NCI-H1417 treated with DMSO at 0.1 percent for 48 hours (cell line): ENCODE measurements at places on chromosomes 2 and 18.

GRCh38 chr2:208366215-208367127, 40.1 kb upstream of the PTH2R start:
- DNase-seq = no peak

DNA sequence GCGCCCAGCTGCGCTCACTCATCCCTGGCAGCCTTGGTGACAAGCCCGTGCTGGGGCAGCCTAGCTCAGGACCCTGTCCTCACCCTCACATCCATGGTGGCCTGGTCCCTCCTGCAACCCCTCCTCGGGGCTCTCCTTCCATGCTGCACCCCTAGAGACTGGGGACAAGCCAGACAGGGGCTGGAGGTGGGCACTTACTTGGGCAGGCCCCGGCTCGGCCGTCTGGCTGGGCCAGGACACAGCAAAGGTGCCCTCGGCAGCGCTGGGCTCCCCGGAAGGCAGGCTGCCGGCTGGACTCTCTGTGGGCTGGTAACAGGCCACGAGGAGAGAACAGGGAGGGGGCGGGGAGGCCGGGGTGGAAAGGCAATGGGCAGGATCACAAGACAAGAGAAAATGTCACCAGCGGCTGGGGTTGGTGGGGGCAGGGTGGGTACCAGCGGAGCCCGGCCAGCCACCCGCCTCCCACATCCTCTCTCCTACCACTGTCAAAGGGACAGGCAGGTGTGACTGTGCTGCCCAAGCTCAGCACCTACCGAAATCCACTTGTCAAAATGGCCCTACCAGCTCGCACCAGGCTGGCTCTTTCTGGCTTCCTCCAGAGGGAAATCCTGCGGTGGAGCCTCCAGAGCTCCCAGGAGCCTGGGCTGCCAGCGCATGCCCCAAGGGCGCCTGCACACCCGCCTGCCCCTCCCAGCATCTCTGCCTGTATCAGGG, 54.7 kb downstream of the BIN1 start:
- DNase-seq = no peak

- no peak for DNase-seq
Observed at GRCh38 chr2:229571243-229571642, 143.1 kb downstream of the DNER start.

GRCh38 chr18:939166-939565, 34.5 kb downstream of the ADCYAP1 start:
- DNase-seq = no peak

DNA sequence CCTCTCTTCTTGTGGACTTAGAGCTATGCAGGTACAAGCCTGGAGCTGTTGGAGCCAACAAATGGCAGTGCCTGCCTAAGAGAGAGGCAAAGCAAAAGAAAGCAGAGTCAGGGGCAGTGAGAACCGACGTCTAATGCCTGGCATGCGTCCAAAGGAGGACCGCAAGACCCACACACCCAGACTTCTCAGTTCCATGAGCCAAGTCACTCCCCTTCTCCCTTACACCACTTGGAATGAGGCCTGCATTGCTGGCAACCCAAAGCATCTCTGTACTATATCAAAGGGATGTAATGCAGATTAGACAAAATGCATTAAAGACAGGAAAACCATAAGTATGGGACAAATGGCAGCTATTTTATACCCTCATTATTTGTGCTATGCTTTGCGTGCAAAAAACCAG, 49.9 kb upstream of the RNU4ATAC start:
- DNase-seq = no peak

GRCh38 chr2:225841314-225841713, 441.8 kb downstream of the NYAP2 start:
- DNase-seq = no peak

DNA sequence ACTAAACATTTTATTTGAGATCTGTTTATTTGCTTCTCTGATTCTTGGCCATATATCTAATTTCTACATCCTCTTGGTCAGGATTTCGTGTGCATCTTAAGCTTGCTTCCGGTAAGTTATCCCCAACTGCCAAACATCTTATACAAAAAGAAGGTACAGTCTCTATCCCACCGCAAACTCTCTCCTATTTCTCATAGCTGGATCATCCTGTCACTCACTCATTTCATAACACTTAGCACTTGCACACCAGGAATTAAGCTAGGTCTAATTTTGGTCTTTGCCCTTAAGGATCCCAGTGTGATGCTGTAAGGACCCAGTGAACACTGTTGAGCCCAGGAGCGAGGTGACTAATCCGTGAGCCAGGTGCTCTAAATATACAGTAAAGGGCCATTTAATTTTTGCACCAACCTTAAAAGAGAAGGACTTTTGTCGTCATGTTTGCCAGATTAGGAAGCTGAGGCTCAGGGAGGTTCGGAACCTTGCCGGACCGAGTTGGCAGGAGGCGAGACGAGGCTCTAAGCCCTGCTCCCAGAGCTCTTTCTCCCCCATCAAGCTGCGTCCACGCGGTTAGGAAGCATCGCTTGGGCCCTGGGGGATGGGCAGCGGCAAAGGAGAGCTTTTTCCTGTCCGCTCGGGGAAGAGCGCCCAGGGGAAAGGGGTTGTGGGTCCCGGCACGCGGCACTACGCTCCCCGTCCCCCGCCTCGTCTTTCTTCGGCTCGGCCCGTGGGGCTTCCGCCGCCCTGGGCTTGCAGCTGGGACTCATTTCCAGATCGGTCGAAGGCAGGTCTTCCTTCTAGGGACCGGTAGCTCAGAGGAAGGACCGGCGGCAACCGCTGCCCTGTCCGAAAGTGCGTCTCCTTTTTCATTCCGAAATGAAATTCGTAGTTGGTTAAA, 4.1 kb upstream of the ITPRIPL1 start:
- no peak for DNase-seq

DNA sequence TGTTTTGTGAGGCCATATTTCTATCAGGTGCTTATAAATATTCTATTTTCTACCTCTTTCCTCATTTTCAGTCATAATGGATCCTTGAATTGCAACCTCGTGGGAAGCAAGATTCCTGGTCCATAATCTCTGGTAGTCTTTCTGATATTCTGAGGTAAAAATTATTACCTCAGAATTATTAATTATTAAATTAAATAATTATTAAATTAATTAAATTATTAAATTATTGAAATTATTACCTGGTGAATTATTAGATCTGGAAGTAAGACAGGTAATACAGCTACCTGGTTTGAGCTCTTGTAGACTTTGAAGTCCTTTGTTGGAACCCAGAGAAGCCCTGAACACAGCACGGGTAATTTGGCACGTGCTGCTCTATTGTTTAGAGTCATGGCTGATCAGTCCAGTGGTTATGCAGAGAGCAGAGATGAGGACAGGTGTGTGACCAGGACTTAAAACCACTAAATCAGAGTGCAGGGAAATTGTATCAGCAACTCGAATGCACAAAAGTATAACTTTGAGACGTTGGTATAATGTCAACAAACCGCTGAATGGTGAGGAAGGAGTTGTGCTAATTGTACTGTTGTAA, 46.8 kb upstream of the PTPRM start:
- DNase-seq = no peak

DNA sequence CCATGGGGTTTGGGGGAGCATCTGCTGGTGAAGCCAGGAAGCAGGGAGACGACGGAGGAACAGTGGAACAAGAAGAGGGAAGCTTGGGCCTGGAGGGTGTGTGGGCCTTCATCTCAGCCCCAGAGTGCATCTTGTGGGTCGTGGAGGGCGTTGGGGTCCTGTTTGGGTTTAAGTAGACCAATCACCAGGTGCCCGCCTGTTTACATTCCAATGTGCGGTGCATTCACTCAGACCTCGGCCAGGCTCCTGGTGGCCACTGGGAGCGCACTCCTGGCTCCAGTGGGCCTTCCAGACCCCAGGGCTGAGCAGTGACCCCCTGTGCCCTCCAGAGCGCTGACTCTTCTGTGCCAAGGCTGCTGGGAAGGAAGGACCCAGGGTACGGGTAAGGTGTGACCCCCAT, 293.7 kb downstream of the NDUFA10 start:
- DNase-seq = no peak

DNA sequence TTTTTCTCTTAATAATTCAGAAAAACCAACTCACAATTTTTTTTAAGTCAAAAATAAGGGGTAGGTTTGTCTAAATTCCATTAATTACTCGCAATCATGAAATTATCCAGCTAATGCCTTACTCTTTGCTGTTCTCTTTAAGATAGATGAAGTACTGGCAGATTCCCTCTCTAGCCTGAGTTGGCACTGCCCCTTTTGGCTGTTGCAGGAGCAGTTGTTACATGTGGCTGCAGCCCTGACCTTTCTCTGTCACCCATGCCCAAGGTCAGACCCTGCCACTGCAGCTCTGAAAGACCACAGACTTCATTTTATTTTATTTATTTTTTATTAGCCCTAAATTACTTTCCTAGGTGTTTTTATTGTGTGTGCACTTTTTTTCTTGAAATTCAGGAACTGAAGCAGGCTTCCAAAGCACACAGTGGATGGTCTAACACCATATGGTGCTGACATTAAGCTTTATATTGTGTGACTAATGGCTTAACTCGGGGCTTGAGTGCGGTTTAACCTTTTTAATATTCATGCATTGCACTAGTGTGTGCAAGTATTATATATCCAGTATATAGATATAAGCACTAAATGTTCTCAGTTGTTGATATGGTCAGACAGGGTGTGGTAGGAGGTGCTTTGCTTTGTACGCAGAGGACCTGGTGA, 313.0 kb downstream of the CDH2 start:
- no peak for DNase-seq

GRCh38 chr18:9413576-9413975, 61.7 kb upstream of the RALBP1 start:
- DNase-seq = no peak

DNA sequence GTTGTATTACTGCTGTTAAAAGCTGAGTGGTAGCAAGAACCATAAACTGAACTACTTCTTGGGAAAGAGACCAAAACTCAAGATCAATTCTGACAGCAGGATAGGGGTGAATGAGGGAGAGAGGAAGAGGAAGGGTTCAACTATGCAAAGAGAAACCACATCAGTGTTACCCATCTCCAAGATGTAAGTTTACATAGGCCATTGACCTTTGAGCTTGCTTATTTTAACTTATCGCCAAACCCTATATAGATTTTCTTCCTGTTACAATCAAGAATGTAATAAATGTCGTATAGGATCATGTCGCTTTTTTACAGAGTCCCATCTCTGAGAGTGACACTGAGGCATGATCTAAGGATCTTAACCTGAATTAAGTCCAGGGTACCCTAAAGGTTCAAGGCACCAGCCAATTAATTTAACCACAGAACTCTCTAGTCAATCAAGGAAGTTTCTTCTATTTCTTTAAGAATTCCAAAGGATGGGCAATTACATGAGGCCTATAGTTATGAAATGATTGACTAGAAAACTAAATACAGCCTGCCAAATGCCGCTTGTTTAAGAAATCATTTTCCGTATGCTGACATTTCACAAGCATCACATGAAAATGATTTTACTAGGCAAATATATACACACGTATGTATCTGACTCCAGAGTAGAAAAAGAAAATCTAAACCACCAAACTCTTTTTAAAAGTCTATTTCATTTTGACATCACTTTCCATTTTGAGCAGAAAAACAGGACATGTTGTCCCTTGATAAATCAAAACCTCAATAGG, 11.8 kb downstream of the RND3 start:
- no peak for DNase-seq

GRCh38 chr18:5467671-5468070, 76.1 kb downstream of the EPB41L3 start:
- DNase-seq = no peak

GRCh38 chr18:13628211-13628610, 98.1 kb downstream of the FAM210A start:
- no peak for DNase-seq

DNA sequence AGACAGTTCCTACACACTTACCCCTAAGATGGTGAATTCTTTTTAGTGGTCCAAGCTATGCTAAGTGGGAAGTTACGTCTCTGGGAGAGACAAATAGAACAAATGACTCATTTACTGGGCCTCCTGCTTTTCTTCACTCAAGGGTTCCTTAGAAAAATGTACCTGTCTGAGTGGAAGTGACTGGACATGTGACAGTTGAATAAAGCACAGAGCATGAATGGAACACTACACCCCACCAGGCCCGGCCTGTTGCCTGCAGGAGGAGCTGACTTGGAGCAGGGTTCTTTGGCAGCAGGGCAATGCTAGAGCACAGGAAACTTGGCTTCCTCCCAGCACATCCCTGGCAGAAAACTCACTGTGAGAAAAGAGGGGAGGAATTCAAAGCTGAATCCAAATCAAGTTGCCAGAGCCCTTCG, 451.0 kb upstream of the SETBP1 start:
- DNase-seq = no peak

GRCh38 chr2:179290329-179290728, 25.7 kb upstream of the SESTD1 start:
- DNase-seq = no peak

DNA sequence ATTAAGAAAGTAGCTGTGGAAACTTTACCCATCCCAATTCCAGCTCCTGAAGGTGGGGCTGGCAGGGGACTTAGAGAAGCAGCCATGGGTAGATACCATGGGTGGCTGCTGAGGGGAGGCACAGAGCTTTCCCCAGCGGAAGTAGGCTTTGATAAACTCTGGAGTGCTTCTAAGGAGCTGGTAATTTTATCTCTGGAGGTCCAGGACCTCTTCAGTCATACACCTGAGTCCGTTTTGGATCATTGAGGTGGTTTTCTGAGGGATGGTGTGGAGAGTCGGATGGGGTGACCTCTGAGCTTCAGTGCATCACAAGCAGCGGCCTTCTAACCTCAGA, 36.7 kb upstream of the BMP10 start:
- DNase-seq = no peak

GRCh38 chr18:48470484-48471180, 61.4 kb upstream of the ZBTB7C start:
- DNase-seq = no peak

GRCh38 chr18:48900469-48900868, 50.3 kb downstream of the SMAD7 start:
- no peak for DNase-seq

DNA sequence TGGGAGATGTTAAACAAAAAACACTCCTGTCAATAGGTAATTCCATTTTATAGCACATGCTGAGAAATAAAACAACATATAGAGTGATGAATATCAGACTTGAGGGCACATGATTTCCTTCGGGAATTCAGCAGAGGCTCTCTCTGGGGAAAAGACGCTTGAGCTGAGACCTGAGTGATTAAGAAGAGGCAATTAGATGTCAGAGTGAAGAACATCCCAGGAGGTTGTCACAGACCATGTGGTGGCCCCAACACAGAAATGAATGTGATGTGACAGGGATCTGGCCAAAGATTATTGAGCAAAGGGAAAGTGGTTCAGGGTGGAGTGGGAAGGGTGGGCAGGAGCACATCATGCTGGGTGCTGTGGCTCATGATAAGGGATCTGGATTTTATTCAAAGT, 254.7 kb downstream of the RAD51AP2 start:
- DNase-seq = no peak

- DNase-seq = no peak
Observed at GRCh38 chr18:36762074-36762473, 66.7 kb downstream of the TPGS2 start.

- peak; percentile 52 for DNase-seq
Observed at GRCh38 chr18:24600076-24600654, 139.7 kb downstream of the HRH4 start.

DNA sequence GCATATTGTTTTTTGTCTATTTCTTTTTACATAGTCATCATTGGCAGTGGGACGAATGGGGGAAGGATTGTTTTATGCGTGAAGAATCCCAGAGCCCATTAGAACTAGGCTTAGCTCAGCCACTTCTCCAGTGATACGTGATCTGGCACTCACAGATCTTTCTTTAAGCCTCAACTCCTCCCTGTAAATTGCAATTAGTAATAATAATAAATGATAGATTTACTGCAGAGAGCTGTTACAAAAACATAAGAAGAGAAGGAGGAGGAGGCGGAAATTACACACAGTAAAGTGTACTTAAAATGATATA, 629.3 kb downstream of the NRXN1 start:
- peak; percentile 82 for DNase-seq
